ENCODE measurements at places on chromosomes 4 and X.
A peak's percentile ranks its signal among the peaks of the same experiment; 100 is the strongest.

DNA sequence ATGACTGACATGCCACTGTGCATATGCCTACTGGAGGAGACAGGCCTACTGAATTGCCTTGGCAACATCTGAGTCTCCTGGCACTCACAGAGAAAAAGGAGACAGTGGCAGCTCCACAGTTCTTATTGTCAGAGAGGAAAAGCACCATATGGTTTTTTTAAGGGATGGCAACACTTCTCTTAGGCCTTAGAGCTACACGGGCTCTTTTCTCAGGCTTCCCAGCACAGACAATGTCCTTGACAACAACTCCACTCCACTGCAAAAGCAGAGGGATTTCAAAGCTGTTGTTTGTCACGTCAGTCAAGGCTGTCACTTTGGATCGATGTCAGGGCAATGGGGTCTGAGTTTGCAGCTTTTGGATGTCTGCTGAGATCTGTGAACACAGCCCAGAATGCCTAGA, 4.7 kb upstream of the CLCN4 start:
- no peak for DNase-seq

DNA sequence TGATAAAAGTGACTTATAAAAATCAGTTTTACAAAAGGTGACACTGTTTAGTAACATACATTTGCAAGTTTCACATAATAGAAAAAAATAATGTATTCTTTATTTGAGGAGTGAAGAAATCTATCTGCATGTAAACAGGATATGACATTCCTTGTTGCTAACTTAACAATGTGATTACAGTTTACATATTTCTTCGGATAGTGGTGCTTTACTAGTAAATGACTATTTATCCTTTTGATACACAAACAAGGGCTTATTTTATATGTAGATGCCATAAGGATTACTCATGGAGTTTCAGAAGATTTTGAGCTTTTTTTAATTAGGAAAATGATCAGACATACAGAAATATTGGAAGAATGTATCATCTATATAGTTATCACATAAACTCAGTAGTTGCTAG, 126.5 kb downstream of the SLIT2 start:
- no peak for DNase-seq

DNA sequence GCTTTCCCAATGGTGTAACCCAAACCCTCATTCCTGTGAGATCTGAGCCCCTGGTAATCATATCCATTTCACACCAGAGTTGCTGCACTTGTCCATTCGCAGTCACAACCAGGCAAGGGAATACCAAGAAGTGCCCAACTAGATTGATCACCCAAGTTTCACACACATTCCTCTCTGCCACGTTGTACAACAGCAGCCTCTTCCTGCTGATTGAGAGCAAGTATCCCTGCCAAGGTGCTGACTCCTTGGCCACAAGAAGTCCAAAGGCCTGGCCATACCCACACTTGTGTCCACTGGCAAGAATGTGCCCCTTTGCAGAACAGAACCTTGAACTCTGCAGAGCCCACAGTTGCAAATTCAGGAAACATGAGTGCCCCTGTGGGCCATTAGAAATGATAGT, 6.5 kb upstream of the ACOT9 start:
- no peak for DNase-seq

DNA sequence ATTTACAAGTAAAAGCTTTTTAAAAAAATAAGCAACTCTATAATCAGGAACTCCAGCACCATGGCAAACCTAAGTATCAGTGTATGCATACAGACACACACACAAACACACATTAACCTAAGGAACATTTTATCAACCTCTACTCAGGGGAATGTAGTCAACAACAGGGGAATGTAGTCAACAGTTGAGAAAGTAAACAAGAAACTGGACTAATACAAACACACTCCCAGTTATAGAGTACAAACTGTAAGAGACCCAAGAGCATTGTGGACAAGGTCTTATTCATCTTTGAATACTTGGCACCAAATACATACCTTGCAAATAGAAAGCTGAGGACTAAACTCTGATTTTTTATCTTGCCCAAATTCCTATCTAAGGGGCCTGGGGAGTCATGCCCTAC, 36.2 kb downstream of the PAPSS1 start:
- DNase-seq = no peak

- no peak for DNase-seq
Observed at GRCh38 chr4:74555231-74555630, 110.3 kb downstream of the AREG start.

- no peak for DNase-seq
Observed at GRCh38 chr4:6419452-6420028, 52.9 kb downstream of the PPP2R2C start.

- no peak for DNase-seq
Observed at GRCh38 chrX:21181232-21181853, 192.9 kb upstream of the CNKSR2 start.

- DNase-seq = no peak
Observed at GRCh38 chr4:17093481-17093880, 195.0 kb upstream of the LDB2 start.

DNA sequence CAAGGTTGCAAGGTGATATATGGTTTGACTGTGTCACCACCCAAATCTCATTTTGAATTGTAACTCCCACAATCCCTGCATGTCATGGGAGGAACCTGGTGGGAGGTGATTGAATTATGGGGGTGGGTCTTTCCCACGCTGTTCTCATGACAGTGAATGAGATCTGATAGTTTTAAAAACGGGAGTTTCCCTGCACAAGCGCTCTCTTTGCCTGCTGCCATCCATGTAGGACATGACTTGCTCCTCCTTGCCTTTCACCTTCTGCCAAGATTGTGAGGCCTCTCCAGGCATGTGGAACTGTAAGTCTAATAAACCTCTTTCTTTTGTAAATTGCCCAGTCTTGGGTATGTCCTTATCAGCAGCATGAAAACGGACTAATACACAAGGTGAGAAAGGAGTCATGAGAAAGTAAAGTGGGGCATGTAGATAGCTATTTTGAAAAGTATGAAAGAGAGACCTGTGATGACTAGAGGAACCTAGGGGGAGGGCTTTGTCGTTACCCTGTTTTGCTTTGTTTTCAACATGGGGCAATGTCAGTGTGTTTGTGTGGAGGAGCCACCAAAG, 6.3 kb downstream of the ZBTB49 start:
- DNase-seq = no peak

DNA sequence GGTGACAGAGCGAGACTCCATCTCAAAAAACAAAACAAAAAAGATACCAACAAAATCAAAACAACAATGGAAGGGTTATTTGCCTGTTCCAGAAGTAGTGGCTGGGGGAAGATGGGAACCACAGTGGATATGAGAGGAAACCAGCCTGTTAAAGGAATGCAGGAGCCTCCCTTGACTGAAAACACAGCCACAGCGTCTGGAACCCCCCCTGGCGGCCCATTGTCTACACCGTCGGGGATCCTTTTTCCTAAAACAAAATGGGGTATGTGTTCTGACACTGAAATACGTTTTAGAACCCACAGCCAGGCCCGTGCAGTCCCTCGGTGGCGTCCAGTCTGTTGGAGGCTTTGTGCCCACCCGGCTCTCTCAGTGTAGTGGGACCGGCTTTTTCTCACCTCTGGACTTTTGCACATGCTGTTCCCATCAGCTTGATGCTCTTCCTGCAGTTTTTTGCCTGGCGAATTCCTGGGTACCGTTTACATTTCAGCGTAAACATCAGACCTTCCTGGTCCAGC, 19.6 kb downstream of the PIGG start:
- DNase-seq = no peak

DNA sequence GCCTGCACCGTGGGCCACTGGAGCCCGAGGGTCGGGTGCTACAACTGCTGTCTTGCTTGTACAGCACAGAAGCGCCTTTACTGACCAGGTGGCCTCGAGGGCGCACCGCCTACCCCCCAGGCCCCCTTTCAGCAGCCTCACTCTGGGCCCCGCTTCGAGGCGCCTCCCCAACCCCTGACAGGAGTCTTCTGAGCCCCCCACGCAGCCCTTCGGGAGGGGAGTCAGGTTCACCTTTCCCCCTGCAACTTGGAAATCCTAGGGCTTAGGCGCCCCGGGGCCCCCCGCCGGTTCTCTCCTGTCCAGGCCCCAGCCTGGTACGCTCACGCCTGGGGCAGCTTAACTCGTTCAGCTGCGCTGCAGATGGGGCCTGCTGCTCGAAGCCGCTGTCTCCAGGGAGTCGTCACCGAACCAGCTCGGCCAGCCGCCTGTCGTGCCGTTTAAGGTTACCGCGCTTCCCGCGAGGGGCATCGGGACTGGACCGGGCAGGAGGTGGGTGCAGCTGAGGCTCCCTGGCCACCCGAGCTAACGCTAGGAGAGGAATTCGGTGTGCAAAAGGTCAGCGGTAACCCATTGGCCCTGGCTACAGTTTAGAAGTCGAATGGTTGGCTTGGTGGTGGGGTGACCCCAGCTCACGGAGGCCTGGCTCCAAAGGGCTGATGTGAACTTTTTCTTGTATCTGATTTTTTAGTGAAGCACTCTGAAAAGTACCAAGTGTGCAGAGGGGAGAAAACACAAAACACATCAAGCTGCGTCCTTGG, 58.9 kb upstream of the BCOR start:
- DNase-seq = no peak

DNA sequence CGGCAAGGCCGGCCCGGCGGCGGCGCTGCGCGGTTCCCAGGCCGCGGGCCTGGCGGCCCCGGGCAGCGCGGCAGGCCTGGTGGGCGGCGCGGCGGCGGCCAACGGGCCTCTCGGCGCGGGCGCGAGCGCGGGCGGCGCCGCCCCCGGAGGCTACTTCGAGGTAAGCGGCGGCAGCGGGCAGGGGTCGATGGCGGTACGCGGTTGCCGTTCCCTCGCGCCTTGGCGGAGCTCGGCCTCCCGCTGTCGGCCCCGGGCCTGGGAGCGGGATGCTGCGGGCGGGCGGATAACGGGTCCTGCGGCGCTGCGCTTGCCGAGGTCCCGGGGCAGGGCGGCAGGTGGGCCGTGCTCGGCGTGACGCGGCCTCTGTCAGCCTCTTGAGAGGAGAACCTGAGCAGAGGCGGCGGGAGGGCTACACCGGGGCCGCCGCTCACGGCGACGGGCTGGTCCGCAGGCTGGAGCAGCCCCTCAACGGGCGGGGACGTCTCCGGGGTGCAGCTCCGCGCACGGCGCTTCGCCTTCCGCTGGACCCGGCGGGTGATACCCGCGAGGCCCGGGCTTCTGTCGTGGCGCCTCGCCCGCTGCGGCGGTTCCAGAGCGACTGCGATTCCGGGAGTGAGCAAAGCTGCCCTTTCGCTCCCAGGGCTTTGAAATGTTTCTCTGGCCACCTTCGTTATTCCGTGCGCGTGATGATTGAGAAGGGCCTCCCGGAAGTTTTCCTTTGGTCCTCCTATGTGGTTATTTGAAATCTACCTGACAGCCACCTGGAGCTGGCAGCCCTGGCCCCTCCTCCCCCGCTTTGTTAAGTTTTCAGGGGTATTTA, 774 bp downstream of the FAM193A start:
- DNase-seq = peak; percentile 33

DNA sequence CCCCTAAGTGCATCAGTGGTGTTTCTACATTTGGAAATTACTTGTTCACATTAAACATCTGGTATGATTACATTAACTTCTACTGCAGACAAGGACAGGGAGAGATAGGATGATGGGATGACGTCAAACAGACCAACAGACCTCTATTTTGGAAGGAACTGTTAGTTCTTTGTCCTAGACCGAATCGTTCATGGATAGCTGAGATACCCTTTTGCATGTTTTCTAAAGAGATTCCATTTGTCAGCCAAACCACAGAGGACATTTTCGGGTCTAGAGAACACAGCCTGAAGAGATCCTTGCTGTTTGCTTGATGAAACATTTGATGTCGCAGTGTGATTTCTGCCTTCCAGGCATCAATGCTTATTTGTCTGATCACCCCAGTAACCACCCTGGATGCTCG, 27.7 kb downstream of the CHST7 start:
- no peak for DNase-seq

DNA sequence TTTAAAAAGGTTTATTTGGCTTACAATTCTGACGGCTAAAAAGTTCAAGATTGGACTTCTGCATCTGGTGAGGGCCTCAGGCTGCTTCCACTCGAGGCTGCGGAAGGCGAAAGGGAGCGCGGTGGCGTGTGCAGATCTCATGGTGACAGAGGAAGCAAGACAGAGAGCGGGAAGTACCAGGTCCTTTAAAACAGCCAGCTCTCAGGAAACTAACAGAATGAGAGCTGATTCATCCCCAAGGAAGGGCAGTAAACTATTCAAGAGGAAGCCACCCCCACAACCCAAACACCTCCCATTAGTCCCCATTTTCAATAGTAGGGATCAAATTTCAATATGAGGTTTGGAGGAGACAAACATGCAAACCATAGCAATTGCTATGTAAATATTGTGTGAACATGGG, 2144.2 kb upstream of the AGA start:
- no peak for DNase-seq

GRCh38 chr4:48379587-48380180, 38.4 kb downstream of the SLAIN2 start:
- DNase-seq = no peak

- no peak for DNase-seq
Observed at GRCh38 chr4:18366892-18367291, 345.3 kb upstream of the LCORL start.

DNA sequence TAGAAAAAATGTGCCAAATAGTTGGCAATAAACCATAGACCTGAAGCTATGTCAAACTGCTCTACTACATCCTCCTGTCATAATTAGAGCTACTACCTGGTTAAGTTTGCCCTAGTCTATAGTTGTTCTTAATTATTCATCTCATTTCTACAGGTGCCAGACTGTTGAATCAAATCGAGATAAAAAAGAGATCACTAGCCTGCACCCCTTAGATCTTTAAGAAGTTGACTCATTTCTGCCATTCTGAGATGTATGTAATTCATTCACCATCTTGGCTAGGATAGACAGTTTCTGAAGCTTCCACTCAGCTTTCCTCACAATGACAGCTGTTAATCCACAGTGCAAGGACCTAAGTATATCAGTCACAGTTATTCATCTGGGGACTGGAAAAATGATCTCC, 452.1 kb upstream of the BOD1L1 start:
- no peak for DNase-seq

GRCh38 chr4:74671080-74671698, 123.1 kb downstream of the BTC start:
- DNase-seq = peak; percentile 5

DNA sequence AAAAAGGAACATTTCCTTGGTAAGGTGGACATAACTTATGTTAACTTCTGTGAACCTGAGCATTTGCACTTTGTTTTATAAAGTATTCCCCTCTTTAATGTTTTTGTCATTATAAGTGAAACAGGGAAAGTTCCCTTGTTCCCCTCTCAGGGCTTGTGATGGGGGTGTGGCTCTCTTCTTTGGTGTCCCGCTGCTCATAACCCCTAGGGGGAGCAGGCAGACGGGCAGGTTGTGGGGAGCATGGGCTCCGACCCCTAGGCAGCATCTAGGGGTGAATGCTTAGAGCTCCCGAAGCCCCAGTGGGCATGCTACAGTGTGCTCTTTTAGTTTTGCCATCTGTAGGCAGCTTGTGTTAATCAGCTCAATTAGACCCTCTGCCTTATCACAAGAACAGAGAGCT, 200.4 kb downstream of the DACH2 start:
- DNase-seq = no peak

- no peak for DNase-seq
Observed at GRCh38 chrX:63809173-63809572, 24.2 kb upstream of the ARHGEF9 start.

GRCh38 chr4:145909773-145910172, 28.9 kb downstream of the ZNF827 start:
- no peak for DNase-seq
